ENCODE measurements at places on chromosomes 6 and 20.

DNA sequence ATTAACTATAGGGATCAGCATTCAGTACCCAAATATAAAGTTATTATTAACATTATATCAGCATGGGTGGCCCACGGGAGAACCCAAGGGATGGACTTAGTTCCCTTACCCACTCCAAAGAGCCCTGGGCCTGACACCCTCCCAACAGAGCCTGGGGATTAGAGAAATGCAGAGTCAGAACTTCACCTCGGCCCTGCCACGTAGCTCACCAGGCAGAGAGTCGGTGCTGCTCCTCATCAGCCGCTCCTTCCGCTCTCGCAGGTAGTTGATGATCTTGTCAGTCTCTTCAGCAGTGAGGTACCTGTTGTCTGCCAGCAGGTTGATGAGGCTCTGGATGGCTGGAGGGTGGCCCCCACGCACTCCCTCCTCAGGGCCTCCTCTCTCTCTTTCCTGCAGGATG lies 26.6 kb downstream of the NCOA5 start:
- DNase-seq: no peak

DNA sequence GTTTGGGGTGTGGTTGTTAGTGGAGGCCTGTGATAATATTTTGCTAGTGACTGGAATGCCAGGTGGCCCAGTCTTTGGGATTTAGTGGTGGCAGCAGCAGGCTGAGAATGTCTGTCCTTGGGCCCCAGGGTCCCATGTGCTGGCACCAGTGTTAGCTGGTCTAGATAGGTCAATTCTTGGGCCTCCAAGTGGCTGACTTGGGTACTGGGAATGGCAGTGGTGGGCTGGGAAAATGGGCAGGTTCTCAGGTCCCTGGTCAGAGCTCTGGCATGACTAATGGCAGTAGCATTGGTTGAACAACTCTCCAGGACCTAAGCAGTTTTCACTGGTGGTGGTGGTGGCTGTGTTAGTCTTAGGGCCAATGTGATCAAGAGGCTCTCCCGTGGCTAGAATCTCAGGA lies 50.3 kb downstream of the OLIG3 start:
- DNase-seq: no peak

DNA sequence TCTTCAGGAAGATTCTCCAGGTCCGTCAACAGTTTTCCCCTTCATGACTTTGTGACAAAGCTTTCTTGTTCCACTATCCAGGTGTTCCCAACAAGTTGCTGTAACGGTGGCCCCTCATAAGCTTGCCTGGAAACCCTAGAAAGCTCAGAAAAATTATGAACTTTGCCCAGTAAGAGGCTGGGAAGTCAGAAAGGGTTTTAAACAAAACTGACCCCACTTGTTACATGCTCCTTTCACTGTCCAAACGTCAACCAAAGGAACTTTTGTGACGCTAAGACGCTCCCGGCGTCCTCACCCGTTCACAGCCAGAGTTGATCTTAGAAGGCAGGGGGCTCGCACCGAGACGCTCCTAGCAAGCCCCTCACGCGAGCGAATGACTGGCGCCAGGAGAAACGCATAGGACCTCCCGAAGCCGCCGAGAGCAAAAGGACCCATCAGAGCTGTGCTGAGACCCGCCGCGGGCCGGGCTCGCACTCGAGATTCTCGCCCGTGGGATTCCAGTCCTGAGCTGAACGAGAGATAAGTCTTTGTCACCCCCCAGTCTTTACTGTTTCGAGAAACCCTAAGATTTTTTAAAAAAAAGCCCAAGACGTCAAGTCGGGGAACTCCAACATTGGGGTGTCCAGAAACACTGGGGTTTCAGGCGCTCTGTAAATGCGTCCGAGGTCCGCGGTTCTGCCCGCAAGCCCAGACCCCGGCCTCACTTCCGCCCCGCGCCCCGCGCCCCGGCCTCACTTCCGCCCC lies 544 bp upstream of the ACAT2 start:
- DNase-seq: no peak

- no peak for DNase-seq
Observed at GRCh38 chr6:144394210-144394609, 109.1 kb downstream of the UTRN start.
